ENCODE measurements at places on chromosomes 6 and 20.

DNA sequence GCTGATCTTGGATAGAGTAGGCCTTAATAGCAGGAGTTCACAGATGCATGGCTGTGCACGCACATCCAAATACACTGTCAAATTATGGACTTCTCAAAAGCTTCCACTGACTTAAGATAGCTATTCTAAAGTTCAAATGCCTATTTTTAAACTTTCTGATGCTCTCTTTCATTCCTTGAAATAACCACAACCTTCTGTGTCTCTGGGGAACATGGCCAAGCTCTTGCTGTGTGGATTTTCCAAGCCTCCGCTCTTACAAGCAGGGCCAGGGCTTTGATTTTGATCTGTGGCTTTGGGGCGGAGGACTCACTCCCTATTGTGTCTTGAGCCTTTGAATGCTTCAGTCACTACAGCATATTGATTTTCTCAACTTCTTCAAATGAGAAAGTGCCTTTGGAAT lies 35.7 kb upstream of the SNRPB2 start:
- no peak for DNase-seq

GRCh38 chr6:2589171-2589661 lies 161.5 kb downstream of the MYLK4 start:
- no peak for DNase-seq

- DNase-seq: no peak
Observed at GRCh38 chr20:57498425-57499400, 26.2 kb downstream of the CTCFL start.

DNA sequence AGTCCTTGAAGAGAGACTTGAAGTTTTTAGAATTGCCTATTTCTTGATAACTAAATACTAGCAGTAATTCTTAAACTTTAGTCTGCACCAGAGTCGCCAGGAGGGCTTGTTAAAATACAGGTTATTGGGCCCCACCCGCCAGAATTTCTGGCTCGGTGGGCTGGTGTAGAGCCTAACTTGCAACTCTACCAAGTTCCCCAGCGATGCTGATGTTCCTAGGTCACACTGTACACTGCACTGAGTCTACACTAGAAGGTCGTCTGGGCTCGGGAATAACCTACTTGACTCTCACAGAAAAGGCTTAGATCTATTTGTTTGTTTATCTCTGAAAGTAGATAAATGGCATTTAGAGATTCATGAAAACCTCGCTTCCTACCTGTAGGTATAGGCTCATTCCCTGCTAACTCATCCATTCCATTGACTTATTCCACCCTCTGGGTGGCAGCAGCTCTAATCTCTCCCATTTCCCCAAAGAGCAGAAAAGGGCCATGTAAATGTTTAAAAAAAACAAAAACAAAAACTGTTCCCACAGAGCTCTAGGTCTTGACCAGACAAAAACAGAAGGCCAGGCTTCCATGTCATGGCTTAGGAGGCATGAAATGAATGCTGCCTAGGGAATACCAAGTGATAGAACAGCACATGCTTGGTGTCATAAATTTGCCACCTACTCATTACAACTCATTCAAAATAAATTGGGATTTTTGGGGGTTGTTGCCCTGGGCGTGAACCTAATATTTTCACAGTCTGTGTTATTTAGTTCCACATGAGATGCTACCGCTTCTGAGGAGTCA lies 292.1 kb downstream of the ADGB start:
- DNase-seq: no peak

GRCh38 chr20:54219751-54220426 lies 12.0 kb downstream of the PFDN4 start:
- no peak for DNase-seq

GRCh38 chr6:77181749-77182148 lies 281.5 kb downstream of the HTR1B start:
- DNase-seq: no peak

DNA sequence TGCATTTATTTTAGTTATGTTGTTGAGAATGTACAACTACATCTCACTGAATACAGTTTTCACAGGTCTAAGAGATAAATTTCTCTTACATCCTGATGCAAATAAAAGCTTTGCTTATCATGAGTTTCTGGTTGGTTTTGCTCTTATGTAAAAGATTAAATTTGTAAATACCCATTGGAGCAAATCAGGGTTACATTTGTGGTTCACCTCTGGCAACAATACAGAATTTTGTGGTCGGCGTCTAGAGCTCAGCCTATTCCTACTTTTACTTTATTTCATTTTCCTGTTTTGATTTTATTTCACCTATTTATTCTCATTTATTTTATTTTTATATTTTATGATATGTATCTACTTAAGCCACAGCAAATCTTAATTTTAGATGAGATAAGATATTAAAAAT lies 271.9 kb upstream of the MARCKS start:
- DNase-seq: no peak

GRCh38 chr6:128560966-128561365 lies 40.6 kb upstream of the PTPRK start:
- DNase-seq: no peak

DNA sequence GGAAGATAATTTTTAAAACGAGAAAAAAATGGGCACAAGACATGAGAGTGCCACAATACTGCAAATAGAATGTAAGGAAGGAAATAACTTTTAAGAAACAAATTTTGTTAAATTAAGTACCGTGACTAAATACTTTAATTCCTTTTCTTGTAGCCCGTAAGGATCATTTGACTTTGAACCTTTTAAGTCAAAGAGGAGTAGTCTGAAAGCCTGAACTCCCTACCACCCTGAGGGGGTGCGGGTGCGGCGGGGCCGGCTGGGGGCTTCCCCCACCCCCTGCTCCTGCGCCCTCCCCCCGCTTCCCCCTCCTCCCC lies 231 bp upstream of the PHACTR2 start:
- no peak for DNase-seq

DNA sequence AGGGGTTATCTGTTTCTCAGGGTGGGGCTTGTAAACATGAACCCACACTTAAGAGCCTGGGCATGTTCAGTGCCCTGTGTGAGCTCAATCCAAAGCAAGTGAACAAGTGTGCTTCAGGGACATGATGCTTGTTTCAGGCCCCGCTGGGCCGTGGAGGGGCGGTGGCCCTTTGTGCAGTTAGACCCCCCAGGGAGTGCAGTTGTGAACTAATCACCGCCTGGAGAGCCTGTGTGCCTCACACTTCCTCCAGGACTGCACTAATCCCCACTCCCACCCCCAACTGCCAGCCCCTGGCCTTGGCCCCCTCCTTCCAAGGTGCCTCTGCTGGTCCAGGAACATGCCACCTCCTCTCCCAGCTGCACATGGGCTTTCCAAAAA lies 58.1 kb downstream of the RREB1 start:
- DNase-seq: no peak

DNA sequence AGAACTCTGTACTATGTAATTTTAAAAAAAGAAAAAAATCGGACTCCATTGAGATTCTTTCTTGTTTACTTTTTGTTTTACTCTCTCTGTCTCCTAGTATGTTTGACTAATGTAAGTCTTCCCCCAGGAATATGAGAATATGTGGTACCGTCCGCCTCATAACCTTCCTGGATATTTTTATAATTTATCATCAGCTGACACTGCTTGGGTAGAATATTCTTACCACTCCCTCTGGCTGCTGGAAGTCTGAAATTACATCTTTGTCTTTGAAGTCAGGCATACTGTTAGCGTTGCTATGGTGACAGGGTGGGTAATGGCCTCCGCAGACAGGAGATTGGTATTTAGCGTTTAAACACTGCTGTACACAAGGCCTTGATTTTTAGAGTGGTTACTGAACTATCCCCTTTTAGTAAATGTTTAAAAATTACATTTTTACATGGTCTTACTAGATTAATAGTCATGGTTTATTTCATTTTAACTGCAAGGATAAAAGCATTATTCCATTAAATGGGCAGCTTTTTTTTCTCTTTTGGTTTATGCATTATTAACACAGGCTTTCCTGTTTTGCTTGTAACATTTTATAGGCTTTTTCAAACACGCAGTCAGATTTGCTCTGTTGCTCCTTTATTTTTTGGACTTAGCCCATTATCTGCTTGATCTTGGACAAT lies 176.4 kb downstream of the ARID1B start:
- DNase-seq: no peak

DNA sequence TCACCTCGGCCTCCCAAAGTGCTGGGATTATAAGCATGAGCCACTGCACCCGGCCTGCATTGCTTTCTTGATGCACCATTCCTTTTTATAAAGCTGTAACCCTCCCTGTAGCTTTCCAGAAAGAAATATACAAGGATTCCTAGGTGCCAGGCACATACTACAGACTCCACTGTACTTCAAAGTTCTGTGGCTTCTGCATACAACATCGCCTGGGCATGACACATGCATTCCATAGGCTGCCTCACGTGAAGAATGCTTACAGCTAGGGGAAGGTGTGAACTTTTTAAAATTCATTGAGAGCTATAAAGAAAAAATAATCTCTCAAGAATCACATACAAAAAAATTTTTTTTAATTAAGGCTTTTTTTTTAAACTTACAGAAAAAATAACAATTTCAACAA lies 50.2 kb downstream of the TRAM2 start:
- DNase-seq: no peak

- DNase-seq: no peak
Observed at GRCh38 chr6:95544517-95545225, 32.7 kb upstream of the MANEA start.

DNA sequence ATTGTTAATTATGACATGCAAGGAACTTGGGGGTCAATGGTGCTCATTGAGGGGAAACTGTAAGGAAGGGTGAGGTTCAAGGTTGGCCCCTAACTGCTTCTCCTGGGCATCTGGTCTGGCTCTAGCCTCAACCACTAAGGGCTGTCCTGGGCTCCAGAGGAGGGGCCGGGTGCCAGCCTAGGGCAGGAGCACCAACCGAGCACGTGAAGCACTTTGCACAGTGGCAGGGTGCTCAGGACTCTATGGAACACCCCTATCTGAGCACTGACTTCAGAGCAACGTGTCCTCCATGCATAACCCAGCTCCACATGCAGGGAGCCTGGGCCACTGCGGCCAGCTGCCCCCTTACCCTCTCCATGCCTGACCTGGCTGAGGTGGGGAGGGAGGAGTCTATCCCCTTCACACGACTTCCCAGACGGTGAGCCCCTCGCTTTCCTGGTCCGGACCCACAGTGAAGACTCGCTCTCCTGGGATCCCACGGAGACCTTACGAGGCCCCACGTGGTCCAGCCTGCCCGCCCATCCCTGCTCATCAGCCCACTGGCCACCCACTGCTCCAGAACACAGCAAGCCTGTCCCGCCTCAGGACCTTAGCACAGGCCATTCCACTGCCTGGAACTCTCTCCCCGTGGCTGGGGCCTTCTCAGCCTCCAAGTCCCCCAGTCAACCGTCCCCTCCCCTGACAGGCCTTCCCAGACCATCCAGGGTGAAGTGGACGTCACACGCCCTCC lies 40.8 kb upstream of the STX16 start:
- DNase-seq: no peak

- DNase-seq: no peak
Observed at GRCh38 chr20:48717680-48718223, 110.0 kb downstream of the PREX1 start.

DNA sequence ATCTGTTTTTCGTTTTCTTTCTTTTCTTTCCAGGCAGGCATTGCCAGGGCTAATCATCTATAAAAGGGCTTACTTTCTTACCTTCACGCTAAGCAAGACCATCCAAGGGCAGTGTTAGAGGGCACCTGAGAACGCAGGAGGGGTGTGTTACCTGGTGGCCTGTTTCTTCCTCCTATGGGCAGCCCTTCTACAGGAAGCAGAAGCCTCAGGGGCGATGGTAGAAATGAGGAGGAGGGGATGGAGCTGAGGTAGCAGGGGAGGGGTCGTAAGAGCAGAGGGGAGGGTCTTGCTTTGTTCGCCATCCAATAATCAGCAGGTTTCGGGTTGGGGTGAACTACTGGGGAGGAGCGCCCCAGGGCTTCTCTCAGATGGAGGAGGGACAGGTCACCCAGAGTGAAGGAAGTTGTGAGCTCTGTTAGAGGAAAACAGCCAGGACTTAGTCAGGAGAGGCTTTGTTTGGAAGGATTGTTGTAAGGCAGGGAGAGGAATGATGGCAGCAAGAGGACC lies 1.5 kb upstream of the CCR6 start:
- DNase-seq: no peak

- no peak for DNase-seq
Observed at GRCh38 chr6:152085451-152085921, 278.0 kb downstream of the ESR1 start.

- no peak for DNase-seq
Observed at GRCh38 chr20:9253006-9253539, 184.2 kb downstream of the PLCB4 start.

DNA sequence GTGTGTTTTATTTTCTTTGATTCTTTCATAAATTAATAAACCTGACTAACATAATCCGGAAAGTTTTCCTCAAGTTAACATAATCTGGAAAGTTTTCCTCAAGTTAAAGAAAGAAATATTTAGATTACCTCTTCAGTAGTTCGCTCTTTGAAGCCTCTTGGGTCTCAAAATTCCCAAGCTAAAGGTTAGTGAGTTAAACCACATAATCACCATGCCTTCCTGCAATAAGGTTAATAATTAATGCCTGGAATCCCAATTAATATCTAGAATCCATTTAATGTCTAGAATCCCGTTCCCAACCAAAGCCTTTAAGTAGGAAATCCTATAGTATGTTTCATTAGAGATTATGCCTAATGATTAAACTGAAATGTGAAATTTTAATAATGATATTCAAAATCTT lies 12.9 kb downstream of the DCDC2 start:
- no peak for DNase-seq

GRCh38 chr6:119609865-119610264 lies 260.3 kb upstream of the MAN1A1 start:
- DNase-seq: no peak

- no peak for DNase-seq
Observed at GRCh38 chr6:1110941-1111349, 201.0 kb upstream of the FOXQ1 start.

- DNase-seq: no peak
Observed at GRCh38 chr6:80594461-80594860, 488.0 kb downstream of the BCKDHB start.

GRCh38 chr6:45566882-45567281 lies 189.1 kb upstream of the SUPT3H start:
- no peak for DNase-seq

DNA sequence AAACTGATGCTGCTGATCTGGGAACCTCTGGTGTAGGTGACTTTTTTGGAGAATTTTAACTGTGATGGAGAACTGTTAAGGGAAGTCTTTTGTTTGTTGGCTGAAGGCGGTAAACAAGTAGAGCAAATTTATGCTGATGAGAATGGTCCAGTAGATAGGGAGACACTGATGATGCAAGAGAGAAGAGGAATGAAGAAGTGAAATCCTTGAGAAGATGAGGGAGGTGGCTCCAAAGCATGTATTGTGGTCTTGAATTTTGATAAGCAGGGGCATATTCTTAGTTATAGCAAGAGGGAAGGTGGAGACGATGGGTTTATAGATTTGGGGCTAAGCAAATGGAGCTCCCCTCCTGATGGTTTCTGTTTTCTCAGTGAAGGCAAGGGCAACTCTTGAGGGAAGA lies 22.0 kb downstream of the MAPK14 start:
- DNase-seq: no peak

DNA sequence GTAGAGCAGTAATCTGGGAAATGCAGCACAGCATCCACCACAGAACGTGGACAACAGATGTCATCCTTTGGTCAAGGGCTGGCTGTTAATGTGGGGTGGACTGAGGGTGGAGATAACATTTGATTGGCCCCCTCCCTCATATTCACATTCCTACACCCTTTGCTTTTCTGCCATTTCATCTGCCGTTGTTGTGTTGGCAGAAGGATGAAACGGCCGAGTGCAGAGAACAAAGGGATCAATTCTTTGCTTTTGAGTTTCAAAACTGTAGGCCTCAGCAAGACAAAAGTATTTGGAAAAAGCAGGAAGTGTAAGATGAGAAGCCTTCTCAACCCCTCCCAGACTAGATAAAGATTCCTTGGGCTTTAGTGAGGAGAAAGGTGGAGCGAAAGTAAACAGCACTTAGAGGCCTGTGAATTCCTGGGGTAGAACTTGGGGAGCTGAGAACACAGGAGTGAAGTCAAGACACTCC lies 74.2 kb upstream of the PHIP start:
- no peak for DNase-seq

Measured in activated CD4-positive, CD25-positive, alpha-beta regulatory T cell treated with anti-CD3 and anti-CD28 coated beads, Interleukin-2, amount 50 U/mL, for 72 hours (primary cell).